Naive B cell (primary cell): ENCODE measurements at places on chromosomes 12 and 14. TPM values are rescaled to one million over a fixed set of nuclear protein-coding genes. Genes with fewer than 3 reads are reported as not detected.

POC1B gene
- polyA plus RNA-seq: 44.7 TPM

LIN7A gene
- polyA plus RNA-seq: 2.2 TPM

GRCh38 chr12:46184798-46185595 is 83.8 kb downstream of the SLC38A1 start:
- H3K27ac ChIP-seq: peak overlapping the region; percentile 80
- DNase-seq: no peak
- H3K4me1 ChIP-seq: peaks cover 69% of the 10 kb centered on the region
- no peaks in the 10 kb centered on the region for H3K27me3 ChIP-seq

GRCh38 chr14:94691660-94692034 is 78.3 kb downstream of the GSC start:
- peaks cover 14% of the 10 kb centered on the region for H3K27me3 ChIP-seq
- no peak overlapping the region for H3K4me3 ChIP-seq
- H3K27ac ChIP-seq: no peak overlapping the region
- H3K4me1 ChIP-seq: peaks cover 4% of the 10 kb centered on the region
- no peaks in the 10 kb centered on the region for H3K36me3 ChIP-seq

- no peak overlapping the region for H3K4me3 ChIP-seq
- H3K36me3 ChIP-seq: no peaks in the 10 kb centered on the region
- H3K27ac ChIP-seq: no peak overlapping the region
- H3K27me3 ChIP-seq: no peaks in the 10 kb centered on the region
- no peak for DNase-seq
Measured at GRCh38 chr12:60162988-60163720, 567.3 kb downstream of the SLC16A7 start.

DNA sequence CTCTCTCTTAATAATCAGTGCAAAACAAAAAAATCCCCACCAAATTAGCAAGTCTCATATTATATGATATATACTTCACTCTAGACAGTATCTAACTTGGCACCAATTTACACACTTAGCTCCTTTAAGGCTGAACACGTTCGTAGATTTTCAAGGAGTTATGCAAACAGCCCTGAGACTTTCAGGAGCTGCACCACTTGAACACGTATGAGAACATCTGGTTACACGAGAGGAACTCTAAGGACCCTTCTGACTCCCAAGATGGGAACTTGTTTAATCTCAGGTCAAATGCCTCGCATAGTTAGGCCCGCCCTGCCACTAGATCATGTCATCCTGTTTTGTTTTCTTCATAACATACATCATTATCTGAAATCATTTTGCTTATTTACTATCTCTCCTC is 10.0 kb downstream of the SPRING1 start:
- H3K36me3 ChIP-seq: peaks cover 8% of the 10 kb centered on the region
- H3K4me1 ChIP-seq: peaks cover 20% of the 10 kb centered on the region
- no peak for DNase-seq
- H3K4me3 ChIP-seq: no peak overlapping the region
- H3K27ac ChIP-seq: no peak overlapping the region
- no peaks in the 10 kb centered on the region for H3K27me3 ChIP-seq

DNA sequence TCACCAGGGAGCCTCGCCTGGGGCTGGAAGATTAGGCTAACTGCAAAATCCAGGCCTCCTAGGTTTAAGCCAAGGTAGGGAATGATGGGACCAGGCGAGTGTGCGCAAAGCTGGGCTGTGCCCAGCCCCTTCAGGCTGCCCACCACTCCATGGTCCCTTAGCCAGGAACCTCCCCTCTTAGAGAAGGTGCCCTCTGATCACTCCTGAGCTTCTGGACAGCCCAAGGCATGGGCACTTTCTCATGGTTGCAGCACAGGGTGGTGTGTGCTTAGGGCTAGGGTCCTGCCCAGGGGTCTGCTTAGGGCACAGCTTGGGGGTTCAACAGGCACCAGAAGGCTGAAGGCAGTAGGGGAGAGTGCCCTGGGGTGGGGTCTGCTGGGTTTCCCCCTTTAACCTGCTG is 69.0 kb downstream of the PRIMA1 start:
- H3K36me3 ChIP-seq: no peaks in the 10 kb centered on the region
- no peak for DNase-seq
- no peak overlapping the region for H3K4me3 ChIP-seq
- H3K4me1 ChIP-seq: no peaks in the 10 kb centered on the region
- peaks cover 19% of the 10 kb centered on the region for H3K27me3 ChIP-seq

DNA sequence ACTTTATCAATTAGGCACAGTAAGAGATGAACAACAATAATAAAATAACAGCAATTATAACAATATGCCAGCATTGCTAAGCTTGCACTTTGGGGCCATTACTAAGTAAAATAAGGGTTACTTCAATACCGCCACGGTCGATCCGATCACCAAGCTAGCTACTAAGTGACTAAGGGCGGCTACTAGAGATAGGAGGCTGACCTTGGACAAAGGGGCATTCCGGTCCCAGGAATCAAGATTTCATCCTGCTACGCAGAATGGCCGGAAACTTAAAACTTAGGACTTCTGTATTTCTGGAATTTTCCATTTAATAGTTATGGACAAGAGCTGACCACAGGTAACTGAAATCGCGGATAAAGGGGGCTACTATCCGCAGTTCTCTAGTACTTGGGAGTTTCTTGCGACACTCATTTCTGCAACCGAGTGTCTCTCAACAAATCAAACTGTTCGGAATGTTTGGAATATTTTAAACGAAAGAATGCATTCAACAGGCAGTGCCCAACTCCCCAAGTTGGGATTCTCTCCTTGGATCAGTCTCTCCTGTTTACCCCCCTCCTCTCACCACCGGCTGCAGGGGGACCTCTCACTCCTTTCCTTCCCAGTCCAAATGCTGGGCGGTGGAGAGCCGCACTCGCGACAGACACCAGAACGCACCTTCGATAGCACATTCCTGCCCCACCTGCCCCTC is 650 bp downstream of the HEBP1 start:
- H3K4me3 ChIP-seq: peak overlapping the region; percentile 94
- no peaks in the 10 kb centered on the region for H3K27me3 ChIP-seq
- H3K27ac ChIP-seq: peak overlapping the region; percentile 82
- H3K4me1 ChIP-seq: peaks cover 27% of the 10 kb centered on the region

GRCh38 chr14:22448035-22448904 is 140.8 kb downstream of the DAD1 start:
- H3K36me3 ChIP-seq: no peaks in the 10 kb centered on the region
- DNase-seq: no peak
- H3K4me1 ChIP-seq: peaks cover 28% of the 10 kb centered on the region
- H3K4me3 ChIP-seq: peak overlapping the region; percentile 45

DNA sequence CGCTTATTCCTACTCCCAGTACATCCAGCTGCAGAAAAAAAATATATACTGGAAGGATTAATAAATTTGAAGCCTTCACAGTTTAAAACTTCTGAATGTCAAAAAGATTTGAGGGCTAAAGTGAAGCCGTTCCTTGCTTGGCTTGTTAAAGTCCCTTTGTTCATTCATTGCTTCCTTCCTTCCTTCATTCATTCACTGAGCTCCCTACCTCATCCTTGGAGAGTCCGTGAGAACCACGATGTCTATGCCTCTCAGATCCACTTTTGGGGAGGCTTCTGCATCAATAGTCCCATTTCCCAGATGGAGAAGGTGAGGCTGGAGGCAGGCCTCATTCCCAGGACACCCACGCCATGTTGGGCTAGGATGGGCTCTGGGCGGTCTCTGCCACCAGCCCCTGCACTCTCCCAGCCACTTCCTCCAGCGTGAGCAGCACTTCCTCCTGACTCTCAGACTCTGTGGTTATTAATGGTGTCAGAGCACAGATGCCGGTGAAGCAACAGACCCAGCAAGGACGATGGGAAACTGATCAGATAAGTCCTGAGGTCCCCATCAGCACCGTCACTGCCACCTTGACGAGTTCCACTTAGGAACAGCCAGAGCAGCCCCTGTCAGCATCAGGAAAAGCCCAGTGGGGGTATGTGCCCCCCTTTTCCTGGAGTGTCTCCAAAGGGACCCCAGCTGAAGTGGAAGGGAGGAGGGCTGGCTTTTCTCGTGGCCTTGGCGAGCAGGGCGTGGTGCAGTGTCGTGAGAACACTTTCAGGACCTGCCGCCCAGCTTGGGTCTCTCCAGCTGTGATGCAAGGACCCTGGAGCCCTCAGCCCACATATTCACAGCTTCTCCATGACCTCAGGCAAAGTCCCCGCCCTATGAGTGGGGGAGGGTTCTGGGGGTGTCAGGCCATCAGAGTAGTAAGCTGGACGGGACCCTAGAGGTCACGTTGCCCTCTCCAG is 21.2 kb downstream of the ASB2 start:
- H3K27ac ChIP-seq: peak overlapping the region; percentile 86
- H3K27me3 ChIP-seq: no peaks in the 10 kb centered on the region
- H3K4me1 ChIP-seq: peaks cover 76% of the 10 kb centered on the region

- no peaks in the 10 kb centered on the region for H3K27me3 ChIP-seq
- no peaks in the 10 kb centered on the region for H3K36me3 ChIP-seq
- DNase-seq: no peak
- no peaks in the 10 kb centered on the region for H3K4me1 ChIP-seq
Measured at GRCh38 chr12:108597559-108598471, at the start of gene TMEM119. TMEM119 (minus strand) TSS chr12:108598084; CDS start chr12:108592383, 5,701 bp downstream.

DNA sequence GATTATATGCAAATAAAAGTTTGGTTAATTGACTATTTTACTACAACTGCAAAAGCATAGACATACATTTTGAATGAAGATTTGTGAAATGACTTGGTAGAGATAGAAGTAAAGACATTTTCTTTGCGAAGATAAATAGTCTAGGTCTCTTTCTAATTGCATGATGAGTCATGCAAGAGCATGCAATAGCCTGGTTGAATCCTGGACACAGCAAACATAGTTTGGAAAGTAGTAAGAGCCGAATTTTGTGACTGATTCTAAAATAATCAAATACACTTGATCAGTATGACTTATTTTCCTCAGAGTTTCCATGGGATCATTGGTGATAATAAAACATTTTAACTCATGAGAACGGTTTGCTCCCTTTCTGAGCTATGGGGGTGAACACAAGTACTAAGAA is 27.7 kb upstream of the CAND1 start:
- no peak for DNase-seq
- no peak overlapping the region for H3K4me3 ChIP-seq
- H3K27ac ChIP-seq: no peak overlapping the region
- H3K27me3 ChIP-seq: peaks cover 4% of the 10 kb centered on the region
- H3K36me3 ChIP-seq: no peaks in the 10 kb centered on the region

GRCh38 chr14:36518031-36518585 is 1.9 kb downstream of the NKX2-1 start:
- peaks cover 36% of the 10 kb centered on the region for H3K27me3 ChIP-seq
- H3K27ac ChIP-seq: no peak overlapping the region
- H3K4me1 ChIP-seq: peaks cover 4% of the 10 kb centered on the region
- no peak for DNase-seq
- H3K4me3 ChIP-seq: no peak overlapping the region
